ENCODE measurements at places on chromosomes 2 and 18. TPM values are rescaled to one million over a fixed set of nuclear protein-coding genes. Genes with fewer than 3 reads are reported as not detected.

The C2orf81 gene
- total RNA-seq: 0.56 TPM

The EVA1A gene
- total RNA-seq: 0.56 TPM

The ASPRV1 gene
- 0.16 TPM for total RNA-seq

The SLC8A1 gene
- total RNA-seq: 1.3 TPM

The TCF4 gene
- total RNA-seq: 25.1 TPM

The TFPI gene
- 9.1 TPM for total RNA-seq

The CEBPZOS gene
- total RNA-seq: 23.6 TPM

The GALNT3 gene
- total RNA-seq: 40.0 TPM

The LIPG gene
- 8.6 TPM for total RNA-seq

The ANTXR1 gene
- total RNA-seq: 13.9 TPM

The TCF7L1 gene
- 4.5 TPM for total RNA-seq

The OR6B2 gene
- total RNA-seq: not detected

The PLCL1 gene
- 0.20 TPM for total RNA-seq

The GPAT2 gene
- 0.44 TPM for total RNA-seq

The ERICH2 gene
- total RNA-seq: not detected

The ABCG5 gene
- total RNA-seq: not detected

The KIF1A gene
- total RNA-seq: 0.12 TPM

The RNF152 gene
- 7.7 TPM for total RNA-seq

The POTEI gene
- not detected for total RNA-seq
